Stimulated activated CD8-positive, alpha-beta memory T cell treated with anti-CD3 and anti-CD28 coated beads, Interleukin-4, amount 100 ng/mL, for 1 hour (primary cell): ENCODE measurements at places on chromosomes 5 and 9.

GRCh38 chr9:137452006-137452760, 7.0 kb downstream of the NSMF start:
- no peak for DNase-seq

- DNase-seq, result no peak
Measured at GRCh38 chr5:80987078-80987766, 27.1 kb downstream of the RASGRF2 start.

DNA sequence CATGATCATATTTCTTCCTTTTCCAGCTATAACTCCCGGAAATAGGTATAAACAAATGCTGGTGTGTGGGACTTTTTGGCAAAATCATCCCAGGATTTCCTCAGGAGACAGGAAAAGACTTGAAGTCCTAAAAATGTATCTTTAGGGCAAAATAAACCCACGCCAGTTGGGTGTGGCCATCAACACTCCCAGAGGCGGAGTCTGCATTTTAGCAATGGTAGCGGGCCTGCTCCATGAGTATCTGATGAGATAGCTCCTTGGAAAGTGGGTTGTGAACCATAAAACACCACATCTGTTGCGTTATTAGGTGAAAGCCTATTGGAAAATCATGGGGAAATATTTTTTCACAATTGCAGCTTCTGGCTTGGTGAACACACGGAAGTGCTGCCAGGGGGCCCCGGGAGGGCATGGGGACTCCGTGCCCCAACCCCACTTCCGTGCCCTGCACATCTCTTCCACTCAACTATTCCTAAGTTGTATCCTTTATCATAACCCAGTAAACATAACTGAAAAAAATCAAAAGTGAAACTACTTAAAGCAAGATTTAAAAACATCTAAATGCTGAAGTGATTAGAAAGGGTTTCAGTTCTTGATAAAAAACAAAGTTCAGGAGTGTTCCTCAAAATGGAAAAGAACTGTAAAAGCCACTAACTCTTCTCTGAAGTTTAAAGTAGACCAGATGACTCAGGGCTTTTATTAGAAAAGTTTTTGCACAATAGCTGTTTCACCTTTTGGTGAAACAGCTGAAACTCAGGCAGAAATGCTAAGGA, 111.2 kb downstream of the LRRC70 start:
- no peak for DNase-seq

- no peak for DNase-seq
Measured at GRCh38 chr9:131237291-131237690, 39.0 kb downstream of the FAM78A start.
